CD4-positive, alpha-beta T cell treated with Interleukin-17A for 1 hour (primary cell): ENCODE measurements at places on chromosomes 3 and 15.

DNA sequence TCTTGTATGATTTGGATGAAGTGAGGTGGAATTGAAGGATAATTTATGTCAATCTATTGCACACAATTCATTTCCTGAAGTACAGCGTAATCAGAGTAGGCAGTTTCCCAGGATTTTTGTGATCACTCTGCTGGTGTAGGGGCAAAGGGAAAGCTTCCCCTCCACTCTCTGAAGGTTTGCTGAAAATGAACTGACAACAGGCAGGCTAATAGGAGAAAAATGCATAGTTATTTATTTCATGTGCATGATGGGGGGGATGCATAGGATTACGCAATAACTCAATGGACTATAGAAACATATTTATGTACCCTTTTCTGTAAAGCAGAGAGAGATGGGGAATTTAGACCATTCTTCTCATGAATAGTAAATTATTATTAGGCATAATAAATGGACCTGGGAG lies 872.9 kb downstream of the NAALADL2 start:
- DNase-seq = no peak

GRCh38 chr15:67708500-67708899 lies 116.8 kb upstream of the SKOR1 start:
- no peak for DNase-seq

DNA sequence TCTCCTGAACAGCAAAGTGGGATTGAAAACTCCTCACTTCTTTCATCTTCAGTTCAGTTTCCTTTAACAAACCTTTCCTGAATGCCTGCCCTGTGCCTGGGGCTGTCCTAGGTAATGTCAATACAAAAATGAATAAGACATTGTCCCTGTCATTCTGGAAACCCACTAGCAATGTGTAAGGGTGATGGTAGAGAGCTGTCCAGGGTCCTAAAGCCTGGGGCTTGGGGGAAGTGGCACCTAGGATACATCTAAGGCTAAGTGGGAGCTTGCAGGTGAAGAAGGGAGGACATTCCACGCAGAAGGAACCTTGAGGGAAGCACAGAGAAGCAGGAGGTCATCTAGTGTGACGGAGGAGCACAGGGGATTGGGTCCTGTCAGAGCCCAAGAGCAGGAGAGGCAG lies 212.7 kb upstream of the PPP2R3A start:
- DNase-seq = no peak

GRCh38 chr15:65423150-65423975 lies 616 bp upstream of the IGDCC4 start:
- no peak for DNase-seq

GRCh38 chr3:185813205-185813604 lies 11.6 kb downstream of the IGF2BP2 start:
- no peak for DNase-seq

- DNase-seq = no peak
Observed at GRCh38 chr3:133424937-133425869, 25.3 kb downstream of the BFSP2 start.

GRCh38 chr3:197994736-197995135 lies 34.7 kb downstream of the LMLN start:
- DNase-seq = no peak

DNA sequence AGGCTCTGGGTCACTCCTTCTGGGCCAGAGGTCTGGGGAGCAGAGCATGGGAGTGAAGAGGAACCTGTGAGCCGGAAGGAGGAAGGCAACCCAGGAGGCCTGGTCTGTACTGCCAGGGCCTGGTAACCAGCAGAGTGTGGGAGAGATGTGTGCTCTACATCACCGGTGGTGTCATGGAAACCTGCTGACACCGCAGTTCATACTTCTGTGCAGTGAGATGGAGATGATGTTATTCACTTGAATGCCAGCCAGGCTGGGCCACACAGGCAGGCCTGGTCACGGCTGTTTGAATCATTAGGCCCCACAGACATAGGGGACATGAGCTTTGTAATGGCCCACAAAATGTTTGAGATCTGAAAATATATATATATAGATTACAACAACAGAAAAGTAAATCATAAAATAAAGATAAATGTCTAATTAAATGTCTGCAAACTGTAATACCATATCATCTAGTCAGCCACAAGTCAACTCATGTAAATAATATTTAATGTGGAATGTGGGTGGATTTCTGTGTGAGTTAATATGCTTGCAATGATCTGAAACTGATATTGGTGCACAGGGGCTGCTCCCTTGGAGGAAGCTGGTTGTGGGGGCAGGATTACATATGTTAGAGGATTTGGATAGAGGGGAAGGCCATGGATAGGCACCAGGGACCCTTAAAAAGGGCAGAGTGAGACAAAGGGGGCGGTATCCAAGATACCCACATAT lies 108.5 kb upstream of the PFN2 start:
- no peak for DNase-seq

DNA sequence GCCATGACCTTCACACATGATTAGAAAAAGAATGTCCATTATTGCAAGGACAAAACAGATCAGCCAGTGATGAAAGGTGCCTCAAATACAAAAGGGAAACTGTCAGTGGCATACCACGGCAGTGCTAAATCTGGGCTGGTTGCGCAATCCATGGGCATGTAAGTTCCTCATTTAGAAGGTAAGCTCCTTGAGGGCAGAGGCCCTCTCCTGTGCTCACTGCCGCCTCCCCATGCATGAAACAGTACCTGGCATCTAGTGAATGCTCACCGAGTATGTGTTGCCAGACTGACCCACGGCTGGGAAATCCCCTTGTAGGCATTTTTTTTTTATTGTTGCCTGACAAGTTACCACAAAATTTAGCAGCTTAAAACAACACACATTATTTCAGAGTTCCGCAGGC lies 312.1 kb upstream of the CHRM5 start:
- no peak for DNase-seq

DNA sequence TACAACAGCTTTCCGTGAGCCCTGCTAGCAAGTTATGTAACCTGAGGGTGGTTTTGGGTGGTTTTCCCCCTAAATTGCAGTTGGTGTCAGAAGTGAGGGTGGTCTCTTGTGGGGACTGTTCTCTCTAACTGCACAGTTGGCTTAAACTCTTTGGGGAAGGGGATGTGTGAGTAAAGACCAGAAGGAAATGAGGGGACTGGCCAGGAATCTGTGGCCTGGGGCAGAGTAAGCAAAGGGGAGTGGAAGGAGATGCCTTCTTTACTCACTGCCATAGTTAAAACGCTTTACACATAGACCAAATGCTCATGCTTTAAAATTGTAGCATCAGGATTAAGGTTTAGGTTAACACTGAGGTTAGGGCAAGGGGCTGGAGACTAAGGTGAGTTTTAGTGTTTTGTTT lies 21.2 kb upstream of the XIRP1 start:
- no peak for DNase-seq

- DNase-seq = no peak
Observed at GRCh38 chr15:80123034-80123433, 29.8 kb upstream of the FAH start.

DNA sequence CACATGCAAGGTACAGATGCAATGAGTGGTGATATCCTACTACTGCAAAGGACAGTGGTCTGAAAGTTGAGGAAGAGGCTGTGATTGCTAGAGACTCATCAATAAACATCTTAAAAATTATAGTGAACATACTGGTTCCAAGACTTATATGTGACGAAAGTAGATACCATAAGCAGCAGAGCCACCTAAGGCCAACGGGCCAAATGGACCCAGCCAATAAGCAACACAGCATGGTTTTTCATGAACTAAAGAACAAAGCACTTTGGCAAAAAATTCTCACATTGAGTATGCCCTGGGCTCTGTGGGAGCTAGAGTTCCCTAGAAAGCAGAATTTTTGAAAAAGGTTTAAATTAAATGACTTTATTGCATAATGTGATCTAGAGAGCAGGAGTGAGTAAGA lies 272.1 kb downstream of the SI start:
- DNase-seq = no peak

GRCh38 chr3:135792858-135793475 lies 172.6 kb upstream of the PPP2R3A start:
- no peak for DNase-seq

GRCh38 chr3:31295150-31295765 lies 237.5 kb upstream of the STT3B start:
- DNase-seq = no peak

DNA sequence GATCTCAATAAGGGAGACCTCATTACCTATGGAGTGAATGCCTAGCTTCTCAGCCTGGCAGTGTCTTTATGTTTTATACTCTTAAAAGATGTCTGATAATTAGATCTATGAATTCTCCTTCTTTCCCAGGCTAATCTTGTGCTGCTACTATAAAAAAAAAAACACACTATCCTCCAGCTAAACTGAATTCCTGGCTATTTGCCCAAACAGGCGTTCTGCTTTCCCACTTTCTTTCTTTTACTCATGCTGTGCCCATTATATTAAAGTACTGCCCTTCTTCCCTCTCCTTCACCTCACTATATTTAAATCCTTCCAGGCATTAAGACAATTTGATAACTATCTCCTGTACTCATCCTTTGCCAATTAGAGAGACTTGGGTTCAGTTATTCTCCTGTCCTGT lies 1134.9 kb downstream of the ROBO2 start:
- no peak for DNase-seq

- no peak for DNase-seq
Observed at GRCh38 chr3:160081958-160082533, 93.4 kb downstream of the IL12A start.

DNA sequence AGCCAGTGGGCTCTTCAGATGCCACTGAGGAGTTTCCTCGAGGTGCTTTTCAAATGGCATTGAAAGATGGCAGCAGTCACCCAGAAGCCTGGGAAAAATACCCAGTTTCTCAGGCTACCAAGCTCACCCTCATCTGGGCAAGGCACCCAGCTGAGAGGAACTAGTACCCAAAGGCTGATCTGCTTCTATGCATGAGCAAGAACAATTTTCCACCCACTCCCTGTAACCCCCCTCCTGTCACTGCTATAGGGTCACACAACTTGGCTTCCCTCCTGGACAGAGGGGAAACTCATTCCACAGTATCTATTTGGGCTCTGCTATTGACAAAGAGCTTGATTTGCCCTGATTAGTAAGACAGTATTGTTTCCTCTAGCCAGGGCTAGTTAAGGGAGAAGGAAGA lies 31.9 kb downstream of the THRB start:
- DNase-seq = no peak

- no peak for DNase-seq
Observed at GRCh38 chr15:101168463-101168824, 83.4 kb downstream of the CHSY1 start.

- DNase-seq = no peak
Observed at GRCh38 chr3:106059953-106060517, 191.2 kb upstream of the CBLB start.

DNA sequence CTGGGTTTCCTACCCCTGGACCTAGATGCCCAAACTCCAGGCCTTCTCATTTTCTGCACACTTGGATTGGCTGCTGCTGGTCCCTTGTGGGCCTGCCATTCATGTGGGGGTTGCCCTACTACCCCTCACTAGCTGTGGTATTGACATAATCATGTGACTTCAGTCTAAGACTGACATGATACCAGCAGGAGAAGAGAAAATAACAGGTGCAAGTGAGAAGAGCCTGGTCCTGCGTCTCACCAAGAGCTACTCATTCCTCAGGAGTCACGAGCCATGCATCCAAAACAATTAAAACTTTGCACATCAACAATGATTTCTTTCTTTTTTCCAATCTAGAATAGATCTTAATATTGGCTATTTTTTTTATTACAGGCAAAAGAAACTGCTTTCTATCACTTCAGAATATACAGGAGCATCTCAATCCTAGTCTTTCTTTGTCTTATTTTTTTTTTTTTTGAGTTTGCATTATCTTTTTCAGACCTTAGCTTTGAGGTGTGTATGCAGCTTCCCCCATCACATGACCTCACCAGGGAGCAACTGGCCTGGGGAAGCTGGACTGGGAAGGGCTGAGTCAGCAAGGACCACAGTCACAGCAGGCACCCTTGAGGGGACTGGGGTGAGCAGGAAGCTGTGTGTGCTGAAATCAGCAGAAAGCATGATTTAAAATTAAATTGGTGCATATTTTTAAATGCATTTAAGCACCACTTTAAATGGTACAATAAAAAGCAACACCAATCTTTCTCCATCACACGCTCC lies 27.6 kb downstream of the SLC9A9 start:
- no peak for DNase-seq

GRCh38 chr15:73009066-73010056 lies 42.9 kb upstream of the NEO1 start:
- no peak for DNase-seq

- DNase-seq = peak; percentile 94
Observed at GRCh38 chr3:195259475-195260279, 11.3 kb downstream of the XXYLT1 start.

DNA sequence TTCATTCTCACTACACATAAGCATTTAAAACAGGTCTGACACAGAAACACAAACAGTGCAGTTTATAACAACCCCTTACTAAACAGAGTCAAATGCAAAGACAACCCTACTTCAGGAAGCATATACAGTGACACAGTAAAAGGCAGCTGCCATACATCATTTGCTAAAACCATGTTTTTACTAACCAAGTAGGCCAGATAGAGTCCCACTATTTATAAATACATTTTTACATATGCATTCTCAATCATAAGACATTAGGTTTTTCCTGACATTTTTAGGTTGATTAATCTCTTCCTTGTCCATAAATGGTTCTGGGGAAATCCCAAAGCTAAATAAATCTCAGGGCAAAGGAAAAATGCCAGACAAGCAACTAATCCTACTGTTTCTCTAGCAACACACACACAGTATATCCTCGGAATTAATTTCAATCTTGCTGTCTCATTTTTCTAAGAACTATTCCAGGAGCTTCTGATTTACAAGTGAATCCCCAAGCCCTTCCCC lies 39.0 kb downstream of the CHAC1 start:
- no peak for DNase-seq

- no peak for DNase-seq
Observed at GRCh38 chr15:92020207-92020606, 166.7 kb downstream of the SLCO3A1 start.

DNA sequence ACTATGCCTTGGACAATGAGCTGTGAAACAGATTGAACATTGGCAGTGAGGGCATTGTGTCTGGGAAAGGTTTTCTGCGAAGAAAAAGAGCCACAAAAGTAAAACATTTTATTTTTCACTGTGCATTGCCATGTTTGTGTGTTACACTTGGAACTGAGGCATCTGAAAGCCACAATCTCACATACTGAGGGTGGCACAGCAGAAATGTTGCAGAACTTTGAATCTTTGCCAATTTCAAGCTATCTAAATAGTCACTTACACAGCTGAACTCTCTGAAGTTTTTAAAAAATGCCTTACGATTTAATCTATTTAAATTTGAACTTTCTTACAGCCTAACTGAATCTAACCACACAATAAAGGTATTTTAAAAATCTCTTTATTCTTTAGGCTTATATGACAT lies 154.1 kb upstream of the GRM7 start:
- DNase-seq = no peak

DNA sequence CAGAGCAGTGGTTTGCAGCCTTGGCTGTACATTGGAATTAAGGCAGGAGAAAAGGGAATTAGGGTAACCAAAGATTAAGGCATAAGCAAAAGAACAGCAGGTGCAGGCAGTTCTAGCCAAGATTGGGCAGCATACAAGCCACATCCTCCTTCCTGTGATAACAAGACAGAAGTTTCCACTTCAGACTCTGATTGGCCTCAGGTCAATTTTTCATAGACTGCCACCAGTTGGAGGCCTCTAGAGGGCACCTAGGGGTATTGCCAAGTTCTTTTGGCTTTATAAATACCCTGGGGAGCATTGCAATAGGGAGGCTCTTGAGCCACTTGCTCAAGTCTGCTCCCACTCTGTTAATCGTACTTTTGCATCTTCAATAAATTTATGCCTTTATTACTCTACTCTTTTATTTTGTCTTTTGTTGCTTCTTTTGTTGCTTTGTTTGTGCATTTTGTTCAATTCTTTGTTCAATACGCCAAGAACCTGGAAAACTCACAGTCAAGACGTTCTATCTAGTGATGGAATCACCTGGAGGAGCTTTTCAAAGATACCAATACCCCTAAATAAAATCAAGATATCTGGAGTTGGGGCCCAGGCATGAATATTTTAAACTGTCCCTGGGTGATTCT lies 32.2 kb upstream of the FMN1 start:
- DNase-seq = peak; percentile 78
